Stimulated activated CD4-positive, alpha-beta T cell treated with anti-CD3 and anti-CD28 coated beads, Interleukin-2, amount 100 ng/mL, for 24 hours (primary cell): ENCODE measurements at places on chromosomes 2 and 18.
A peak's percentile ranks its signal among the peaks of the same experiment; 100 is the strongest.

DNA sequence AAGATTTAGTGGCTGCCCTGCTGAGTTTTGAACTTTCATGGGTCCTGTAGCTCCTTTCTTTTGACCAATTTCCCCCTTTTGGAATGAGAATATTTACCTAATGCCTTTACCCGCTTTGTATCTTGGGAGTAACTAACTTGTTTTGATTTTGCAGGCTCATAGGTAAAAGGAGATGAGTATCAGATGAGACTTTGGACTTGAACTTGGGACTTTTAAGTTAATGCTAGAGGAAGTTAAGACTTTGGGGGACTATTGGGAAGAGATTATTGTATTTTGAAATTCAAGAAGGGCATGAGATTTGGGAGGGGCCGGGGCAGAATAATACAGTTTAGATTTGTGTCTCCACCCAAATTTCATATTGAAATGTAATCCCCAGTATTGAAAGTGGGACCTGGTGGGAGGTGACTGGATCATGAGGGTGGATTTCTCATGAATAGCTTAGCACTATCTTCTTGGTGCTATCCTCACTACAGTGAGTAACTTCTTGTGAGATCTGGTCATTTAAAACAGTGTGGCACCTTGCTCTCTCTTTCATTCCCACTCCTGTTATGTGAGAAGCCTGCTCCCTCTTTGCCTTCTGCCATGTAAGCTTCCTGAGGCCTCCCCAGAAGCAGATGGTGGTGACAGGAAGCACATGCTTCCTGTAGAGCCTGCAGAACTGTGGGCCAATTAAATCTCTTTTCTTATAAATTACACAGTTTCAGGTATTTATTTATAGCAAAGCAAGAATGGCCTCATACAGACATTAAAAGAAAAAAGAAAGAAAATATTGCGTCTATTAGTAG, 6.1 kb downstream of the ADI1 start:
- DNase-seq = no peak

DNA sequence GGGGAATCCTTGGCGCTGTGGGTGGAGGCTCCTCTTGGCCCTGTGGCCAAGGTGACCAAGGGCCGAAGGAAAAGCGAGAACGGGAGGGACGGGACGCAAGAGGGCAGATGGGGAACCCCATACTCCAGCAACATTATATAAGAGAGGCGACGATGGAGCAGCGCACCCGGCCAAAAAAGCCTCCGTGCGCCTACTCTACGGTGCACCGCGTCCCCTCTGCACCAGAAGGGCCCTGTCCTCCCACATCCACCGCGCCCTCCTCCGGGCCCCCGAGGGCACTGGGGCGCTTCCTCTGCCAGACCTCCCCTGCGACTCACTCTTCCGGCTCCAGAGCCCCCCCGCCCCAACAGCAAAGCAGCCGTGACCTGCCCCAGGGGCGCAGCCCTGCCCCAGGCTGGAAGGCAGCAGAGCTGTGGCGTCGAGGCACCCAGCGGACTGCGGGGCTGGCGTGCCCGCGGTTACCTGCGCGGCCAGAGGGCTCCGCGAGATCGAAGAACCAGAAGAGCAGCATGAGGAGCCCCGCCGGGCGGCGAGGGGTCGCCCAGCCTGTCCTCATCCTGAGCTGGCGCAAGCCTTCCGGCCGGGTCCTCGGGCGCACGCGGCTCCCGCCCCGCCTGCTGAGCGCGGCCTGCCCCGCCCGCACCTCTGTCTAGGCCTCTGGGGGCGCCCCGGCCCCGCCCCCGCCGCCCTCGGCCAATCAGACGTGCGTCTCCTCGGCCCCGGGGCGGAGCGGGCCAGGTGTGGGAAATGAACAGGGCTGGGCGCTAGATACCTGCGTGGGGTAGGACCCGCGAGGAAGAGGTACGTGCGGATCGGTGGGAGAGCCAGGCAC, 106.3 kb upstream of the CD302 start:
- DNase-seq = peak; percentile 84

GRCh38 chr2:132542953-132543569, 126.5 kb downstream of the GPR39 start:
- no peak for DNase-seq

GRCh38 chr18:11808001-11808855, 43.0 kb upstream of the CHMP1B start:
- no peak for DNase-seq

GRCh38 chr2:217038001-217038400, 178.1 kb upstream of the TNP1 start:
- DNase-seq = no peak

GRCh38 chr2:45169339-45170190, 160.3 kb upstream of the SIX2 start:
- DNase-seq = peak; percentile 22

GRCh38 chr18:36155851-36156757, 26.4 kb downstream of the ELP2 start:
- DNase-seq = no peak
